ENCODE measurements at places on chromosomes 3 and 15. TPM values are rescaled to one million over a fixed set of nuclear protein-coding genes. Genes with fewer than 3 reads are reported as not detected.

CLSTN2 gene
- 0.17 TPM for total RNA-seq

CD96 gene
- total RNA-seq, result not detected

AADAC gene
- total RNA-seq, result 0.19 TPM

GOLGA8A gene
- 8.0 TPM for total RNA-seq

SLCO2A1 gene
- 10.7 TPM for total RNA-seq

WDR93 gene
- total RNA-seq, result not detected

PAQR9 gene
- not detected for total RNA-seq

SNX4 gene
- total RNA-seq, result 69.4 TPM

SLC15A2 gene
- total RNA-seq, result 0.33 TPM

PRR20G gene
- not detected for total RNA-seq

MYRIP gene
- total RNA-seq, result 30.0 TPM

GOLGA8M gene
- 0.51 TPM for total RNA-seq

SLC2A2 gene
- total RNA-seq, result not detected

PRSS50 gene
- not detected for total RNA-seq

H1-8 gene
- total RNA-seq, result not detected

RLBP1 gene
- total RNA-seq, result not detected

IL17RC gene
- total RNA-seq, result 20.4 TPM

CCNB2 gene
- total RNA-seq, result 61.3 TPM

GOLGA8T gene
- not detected for total RNA-seq

WDR72 gene
- total RNA-seq, result under 0.01 TPM

CCDC13 gene
- total RNA-seq, result 0.28 TPM

ZPLD1 gene
- 0.05 TPM for total RNA-seq
